ENCODE measurements at places on chromosomes 2 and 18.

DNA sequence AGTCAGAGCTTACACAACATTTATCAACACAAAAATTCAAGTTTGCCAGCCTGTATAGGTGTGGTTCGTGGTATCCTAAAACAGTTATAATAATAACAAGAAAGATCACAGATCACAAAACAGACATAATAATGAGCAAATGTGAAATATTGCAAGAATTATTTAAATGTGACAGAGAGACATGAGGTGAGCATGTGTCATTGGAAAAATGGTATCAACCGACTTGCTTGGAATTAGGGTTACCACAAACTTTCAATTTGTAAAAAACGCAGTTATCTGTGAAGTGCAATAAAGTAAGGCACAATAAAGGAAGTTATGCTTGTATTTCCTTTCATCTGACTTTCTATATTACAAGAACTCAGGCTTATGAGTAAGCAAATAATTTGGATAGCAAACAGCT is 116.8 kb downstream of the IKZF2 start:
- no peak for DNase-seq

- DNase-seq = no peak
Measured at GRCh38 chr18:79588636-79589481, 90.7 kb upstream of the CTDP1 start.

DNA sequence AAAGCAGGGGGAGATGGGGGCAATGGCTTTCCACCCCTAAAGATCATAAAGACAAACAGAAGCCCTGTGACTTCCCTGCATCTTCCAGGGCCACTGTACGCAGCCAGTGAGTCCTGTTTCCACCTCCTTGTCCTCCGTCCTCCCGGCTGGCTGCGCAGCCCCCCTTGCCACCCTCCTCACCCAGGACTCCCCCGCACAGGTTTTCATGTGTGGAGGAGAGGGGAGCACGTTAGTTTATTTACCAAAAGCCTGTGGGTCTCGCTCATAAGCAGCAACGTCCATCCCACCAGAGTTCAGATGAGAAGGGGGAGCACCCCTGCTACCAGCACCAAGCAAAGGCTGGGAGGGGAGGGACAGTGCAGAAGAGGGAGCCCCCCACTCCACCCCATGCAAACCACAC is 11.7 kb downstream of the CYP26B1 start:
- DNase-seq = no peak

- no peak for DNase-seq
Measured at GRCh38 chr2:239908744-239909143, 116.4 kb downstream of the NDUFA10 start.

GRCh38 chr2:64826703-64827102 is 162.5 kb upstream of the SLC1A4 start:
- no peak for DNase-seq

GRCh38 chr2:54611830-54612545 is 111.5 kb upstream of the EML6 start:
- no peak for DNase-seq

GRCh38 chr2:236464140-236464539 is 105.5 kb upstream of the ACKR3 start:
- DNase-seq = no peak

DNA sequence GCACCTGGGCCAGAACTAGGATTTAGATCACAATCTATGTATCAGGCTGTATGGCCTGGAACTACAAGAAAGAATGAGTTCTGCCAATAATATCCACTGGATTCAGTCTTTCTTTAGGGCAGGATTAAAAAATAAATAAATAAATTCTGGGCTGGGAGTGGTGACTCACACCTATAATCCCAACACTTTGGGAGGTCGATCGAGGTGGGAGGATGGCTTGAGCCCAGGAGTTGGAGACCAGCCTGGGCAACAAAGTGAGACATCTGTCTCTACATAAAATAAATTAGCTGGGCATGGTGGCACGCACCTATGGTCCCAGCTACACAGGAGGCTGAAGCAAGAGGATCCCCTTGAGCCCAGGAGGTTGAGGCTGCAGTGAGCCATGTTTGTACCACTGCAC is 8.1 kb downstream of the AMMECR1L start:
- no peak for DNase-seq

DNA sequence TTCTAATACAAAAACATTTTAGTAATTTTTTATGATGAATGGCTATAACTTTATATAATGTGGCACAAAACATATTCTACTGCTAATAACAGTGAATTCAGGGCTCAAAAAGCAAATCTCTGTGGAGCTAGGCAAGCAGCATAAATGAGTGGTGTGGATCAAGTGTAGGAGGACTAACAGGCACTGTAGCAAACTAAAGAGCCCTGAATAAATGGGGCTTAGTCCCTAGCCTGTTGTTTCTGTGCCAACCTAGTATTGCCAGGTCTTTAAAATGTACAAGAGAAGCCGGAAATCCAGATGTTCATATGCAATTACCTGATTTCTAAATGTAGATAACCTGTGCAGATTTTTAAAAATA is 18.5 kb downstream of the REL start:
- DNase-seq = no peak

GRCh38 chr2:204505946-204506345 is 39.3 kb upstream of the PARD3B start:
- DNase-seq = no peak

Measured in CD4-positive, alpha-beta T cell treated with Interleukin-17A for 1 hour (primary cell).